ENCODE measurements at places on chromosomes 16 and 17. TPM values are rescaled to one million over a fixed set of nuclear protein-coding genes. Genes with fewer than 3 reads are reported as not detected.

DNA sequence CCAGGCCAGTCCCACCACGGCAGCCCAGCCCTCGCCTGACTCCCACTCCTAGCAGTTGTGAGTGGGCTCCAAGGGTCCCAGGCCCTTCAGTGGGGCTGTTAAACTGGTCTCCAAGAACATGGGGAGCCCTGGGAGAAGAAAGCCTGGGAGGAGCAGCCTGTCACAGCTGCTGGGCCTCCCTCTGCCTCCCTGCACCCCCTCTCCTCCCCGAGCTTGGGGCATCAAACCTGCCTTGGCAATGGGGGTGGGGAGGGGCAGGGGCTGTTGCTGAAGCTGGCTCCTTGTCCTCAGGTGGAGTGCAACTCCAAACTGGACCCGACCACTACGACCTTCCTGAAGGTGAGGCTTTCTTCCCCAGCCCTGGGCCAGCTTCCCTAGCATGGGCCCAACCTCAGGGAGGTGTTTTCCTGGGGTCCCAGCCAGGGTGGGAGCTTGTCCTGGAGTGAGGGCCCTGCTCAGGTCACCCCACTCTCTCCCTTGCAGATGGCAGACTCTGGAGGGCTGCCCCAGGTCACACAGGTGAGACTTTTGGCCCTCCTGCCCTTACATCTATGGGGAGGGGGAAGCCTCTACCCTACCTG is 6.6 kb upstream of the SETD6 start:
- DNase-seq = no peak

The SOX15 gene
- 0.43 TPM for total RNA-seq

The CCL7 gene
- total RNA-seq = not detected

The OTOA gene
- total RNA-seq = not detected

All from activated CD4-positive, alpha-beta T cell treated with anti-CD3 and anti-CD28 coated beads, Interleukin-2, amount 10 ng/mL, durations not matched to agents 24 days and 14 days (primary cell).